ENCODE measurements at places on chromosomes 6 and 20.
A peak's percentile ranks its signal among the peaks of the same experiment; 100 is the strongest.

GRCh38 chr6:135710042-135710441 is 141.5 kb upstream of the PDE7B start:
- DNase-seq, result no peak

DNA sequence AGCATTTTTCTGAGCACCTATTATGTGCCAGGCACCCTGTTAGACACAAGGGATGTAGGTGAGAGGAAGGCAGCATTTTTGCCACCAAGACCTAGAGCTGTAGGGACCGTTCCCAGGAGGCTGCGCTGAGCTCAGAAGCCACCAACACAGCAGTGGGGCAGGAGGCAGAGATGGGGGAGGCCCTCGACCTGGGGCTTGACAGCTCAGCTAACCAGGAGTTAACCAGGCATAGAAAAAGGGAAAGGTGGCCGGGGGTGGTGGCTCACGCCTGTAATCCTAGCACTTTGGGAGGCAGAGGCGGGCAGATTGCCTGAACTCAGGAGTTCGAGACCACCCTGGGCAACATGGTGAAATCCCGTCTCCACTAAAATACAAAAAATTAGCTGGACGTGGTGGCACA is 29.5 kb downstream of the KIF25 start:
- no peak for DNase-seq

DNA sequence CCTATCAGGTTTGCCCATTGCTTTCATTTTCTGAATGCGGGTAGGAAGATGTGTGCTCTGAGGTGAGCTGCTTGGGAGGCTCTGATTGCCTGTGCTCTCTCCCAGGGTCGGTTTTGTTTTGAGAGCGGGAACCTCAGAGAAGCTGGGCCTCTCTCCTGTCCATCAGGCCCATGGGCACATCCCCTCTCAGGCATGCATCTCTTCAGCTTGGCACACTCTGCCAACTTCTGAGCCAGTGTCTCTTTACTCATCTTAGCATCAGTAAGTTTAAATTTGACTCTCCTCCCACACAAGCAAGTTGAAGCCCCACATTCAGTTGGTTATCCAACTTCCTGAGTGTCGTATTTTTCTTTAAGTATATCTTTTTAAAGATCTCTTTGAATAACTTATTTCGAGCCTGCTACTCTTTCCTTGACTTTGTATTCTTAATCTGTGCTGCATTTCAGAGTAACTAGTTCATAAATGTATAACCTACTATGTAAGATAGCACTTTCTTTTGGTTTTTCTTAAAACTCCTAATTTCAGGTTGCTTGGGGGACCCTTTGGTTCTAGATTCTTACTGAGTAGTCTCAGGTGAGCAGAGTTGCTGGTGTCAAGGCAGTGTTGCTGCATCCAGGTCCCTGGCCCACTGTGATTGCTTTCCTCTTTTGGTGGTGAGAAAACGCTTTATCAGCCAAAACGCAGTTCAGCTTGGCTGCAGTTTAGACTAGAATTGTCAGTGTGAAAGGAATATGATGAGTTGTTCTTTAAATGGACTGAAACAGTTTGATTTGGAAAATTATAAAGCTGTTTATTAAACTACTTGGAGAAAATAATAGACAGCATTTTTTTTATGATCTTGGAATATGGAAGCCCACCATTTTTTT is 54.8 kb downstream of the SNX9 start:
- no peak for DNase-seq

DNA sequence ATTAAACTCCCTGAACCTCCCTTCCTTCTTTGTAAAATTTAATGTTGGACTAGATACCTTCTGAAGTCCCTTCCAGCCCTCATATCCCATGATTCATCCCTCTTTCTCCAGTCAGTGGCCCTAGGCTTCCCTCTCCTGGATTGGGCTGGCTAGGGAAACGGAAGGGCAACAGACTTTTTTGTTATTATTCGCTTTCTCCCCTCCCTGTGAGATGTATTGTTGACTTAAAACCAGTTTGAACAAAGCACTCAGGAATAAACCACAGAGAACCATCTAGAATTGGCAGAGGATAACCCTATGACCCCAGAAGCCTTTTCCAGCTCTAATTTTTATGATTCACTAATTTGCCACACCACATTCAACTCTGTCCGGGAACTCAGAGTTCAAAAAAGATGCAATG is 239.7 kb upstream of the SUPT3H start:
- DNase-seq, result no peak

- DNase-seq, result no peak
Measured at GRCh38 chr20:44724423-44725091, 9.4 kb downstream of the CCN5 start.

DNA sequence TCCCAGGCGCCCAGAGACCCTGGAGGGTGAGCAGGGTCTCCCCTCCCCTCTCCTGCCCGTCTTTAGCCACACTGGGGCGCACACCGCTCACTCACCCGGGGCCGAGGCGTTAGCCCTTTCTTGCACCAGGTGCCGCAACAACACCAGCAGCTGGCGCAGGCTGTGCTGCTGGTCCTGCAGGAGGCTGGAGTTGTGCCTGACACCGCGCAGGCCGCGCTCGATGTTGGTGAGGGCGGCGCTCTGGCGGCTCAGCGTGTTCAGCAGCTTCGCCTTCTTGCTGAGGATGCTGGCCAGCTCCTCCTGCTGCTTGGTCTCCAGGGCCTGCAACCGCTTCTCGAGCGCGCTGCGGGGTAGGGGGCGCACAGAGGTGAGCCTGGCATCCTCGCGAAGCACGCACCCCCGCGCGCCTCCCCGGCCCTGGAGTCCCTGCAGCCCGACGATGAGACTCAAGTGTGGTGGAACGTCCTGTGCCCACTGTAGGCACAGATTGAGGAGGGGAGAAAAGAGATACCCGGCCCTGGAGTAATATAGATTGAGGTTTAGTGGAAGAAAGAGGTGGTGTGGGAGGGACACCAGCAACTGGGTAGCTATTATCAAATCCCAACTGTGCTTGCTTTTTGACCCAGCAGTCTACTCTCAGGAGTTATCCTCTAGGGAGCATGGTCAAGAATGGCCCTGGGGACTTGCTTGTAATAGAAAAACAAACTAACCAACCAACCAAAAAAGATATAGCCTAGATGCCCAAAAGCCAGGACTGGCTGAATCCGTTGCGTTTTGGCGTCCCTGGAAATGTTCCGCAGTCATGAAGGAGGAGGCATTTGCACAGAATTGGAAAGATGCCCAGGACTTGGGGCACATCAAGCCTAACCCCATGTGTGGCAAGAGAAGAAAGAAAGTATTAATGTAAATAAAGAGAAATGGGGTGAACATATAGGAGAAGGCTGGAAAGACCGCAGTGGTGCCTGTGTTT is 30.9 kb downstream of the ANGPT4 start:
- DNase-seq, result peak; percentile 95
